ENCODE measurements at places on chromosomes 6 and 20. TPM values are rescaled to one million over a fixed set of nuclear protein-coding genes. Genes with fewer than 3 reads are reported as not detected.

GABRR1 gene
- not detected for total RNA-seq

DDX43 gene
- total RNA-seq: not detected

ENPP5 gene
- 0.24 TPM for total RNA-seq

TMEM63B gene
- 8.3 TPM for total RNA-seq

EBF4 gene
- total RNA-seq: 3.2 TPM

WFDC10B gene
- not detected for total RNA-seq

DNA sequence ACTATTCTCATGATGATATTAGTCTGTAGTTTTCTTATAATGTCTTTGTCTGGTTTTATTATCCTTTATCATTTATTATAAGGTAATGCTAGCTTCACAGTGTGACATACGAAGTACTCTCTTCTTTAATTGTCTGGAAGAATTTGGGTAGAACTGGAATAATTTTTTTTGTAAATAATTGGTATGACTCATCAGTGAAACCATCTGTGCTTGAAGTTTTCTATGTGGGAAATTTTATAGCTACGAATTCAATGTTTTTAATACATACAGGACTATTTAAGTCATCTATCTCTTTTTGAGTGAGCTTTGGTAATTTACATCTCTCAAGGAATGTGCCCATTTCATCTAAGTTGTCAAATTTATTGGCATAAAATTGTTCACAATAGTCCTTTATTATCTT lies 86.3 kb downstream of the SOD2 start:
- no peak for DNase-seq

GRCh38 chr20:60021104-60021503 lies 62.9 kb downstream of the CDH26 start:
- DNase-seq: no peak

DNA sequence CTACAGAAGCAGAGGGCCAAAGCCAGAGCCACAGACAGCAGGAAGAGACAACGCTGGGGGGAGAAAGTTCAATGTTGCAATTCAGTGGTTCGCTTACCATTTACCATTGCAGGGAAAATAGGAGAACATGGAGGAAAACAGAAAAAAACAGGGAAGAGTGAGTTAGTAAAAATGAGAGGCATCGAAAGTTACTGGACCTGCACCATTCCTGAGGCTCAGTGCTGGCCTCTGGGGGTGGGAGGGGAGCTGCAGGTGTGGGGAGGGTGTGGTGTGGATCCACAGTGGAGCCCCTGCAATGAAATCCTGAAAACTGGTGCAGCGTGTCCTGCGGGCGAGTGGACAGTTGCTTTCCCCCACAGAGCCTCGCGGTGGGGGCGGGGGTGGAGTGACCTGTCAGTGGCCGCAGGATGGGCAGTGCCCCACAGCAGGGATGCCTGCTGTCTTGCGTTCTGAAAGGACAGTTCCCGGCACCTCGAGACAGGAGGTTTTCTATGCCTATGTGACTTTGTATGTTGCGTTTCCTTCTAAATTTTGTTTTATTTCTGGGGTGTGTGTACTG lies 5.7 kb downstream of the TMEM181 start:
- DNase-seq: no peak

- DNase-seq: no peak
Observed at GRCh38 chr20:12591949-12592470, 416.8 kb upstream of the SPTLC3 start.

- DNase-seq: no peak
Observed at GRCh38 chr6:1123386-1124375, 188.2 kb upstream of the FOXQ1 start.

DNA sequence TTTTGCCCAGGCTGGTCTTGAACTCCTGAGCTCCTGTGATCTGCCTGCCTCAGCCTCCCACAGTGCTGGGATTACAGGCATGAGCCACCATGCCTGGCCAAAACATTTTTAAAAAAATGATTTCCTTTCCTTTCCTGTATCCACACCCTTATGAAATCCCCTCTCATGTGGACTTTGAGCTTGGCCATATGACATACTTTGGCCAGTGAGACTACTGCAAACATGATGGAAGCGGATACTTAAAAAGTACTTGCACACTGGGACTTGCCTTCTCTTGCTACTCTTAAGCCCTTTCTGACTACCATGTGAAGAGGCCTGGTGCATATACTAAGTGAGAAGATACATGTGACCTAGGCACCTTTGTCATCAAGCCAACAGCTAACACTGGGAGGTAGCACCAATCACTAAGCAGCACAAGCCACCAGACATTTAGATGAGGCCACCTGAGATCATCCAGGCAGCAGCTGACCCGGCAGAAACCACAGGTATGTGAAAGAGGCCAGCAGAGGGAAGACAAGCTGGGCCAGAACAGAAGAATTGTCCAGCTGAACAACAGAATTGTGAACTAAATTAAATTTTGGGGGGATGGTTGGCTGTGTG lies 78.5 kb upstream of the HDAC2 start:
- DNase-seq: no peak

GRCh38 chr20:5173751-5174150 lies 46.9 kb downstream of the CDS2 start:
- DNase-seq: no peak

DNA sequence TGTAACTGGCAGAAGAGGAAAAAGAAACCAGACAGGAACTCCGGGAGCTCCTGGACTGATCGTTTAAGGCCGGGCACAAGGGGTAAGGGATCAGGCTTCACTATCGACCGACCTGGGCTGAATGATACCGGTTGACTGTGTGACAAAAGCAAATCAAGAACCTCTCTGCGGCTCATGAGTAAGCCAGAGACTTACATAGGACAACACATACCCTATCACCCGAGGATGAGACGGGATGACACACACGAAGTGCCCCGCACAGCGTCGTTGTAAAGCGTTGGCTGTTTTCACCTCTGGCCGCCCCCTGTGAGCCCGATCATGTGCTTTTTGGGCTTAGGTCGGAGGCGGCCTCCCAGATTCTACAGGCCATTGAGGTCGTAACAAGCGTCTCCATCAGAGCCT lies 695 bp upstream of the TGIF2 start:
- peak; percentile 83 for DNase-seq

DNA sequence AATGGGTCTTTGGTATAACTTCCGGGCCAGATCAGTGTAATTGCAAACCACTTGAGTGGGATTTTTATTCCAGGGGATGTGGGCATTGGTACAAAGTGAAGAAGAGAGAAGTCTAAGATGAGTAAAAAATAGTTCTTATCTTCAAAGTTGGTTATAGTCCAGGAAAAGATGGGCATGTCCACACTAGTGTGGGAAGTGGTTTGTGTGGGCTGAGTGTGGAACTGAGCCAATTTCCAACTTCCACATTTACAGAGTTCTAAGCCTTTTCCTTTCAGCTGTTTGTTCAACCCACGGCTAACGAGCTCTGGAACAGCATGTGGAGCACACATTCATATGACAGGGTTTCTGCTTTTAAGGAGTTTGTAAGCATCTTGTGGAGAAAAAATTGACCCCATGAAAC lies 72.3 kb upstream of the IFNGR1 start:
- no peak for DNase-seq

DNA sequence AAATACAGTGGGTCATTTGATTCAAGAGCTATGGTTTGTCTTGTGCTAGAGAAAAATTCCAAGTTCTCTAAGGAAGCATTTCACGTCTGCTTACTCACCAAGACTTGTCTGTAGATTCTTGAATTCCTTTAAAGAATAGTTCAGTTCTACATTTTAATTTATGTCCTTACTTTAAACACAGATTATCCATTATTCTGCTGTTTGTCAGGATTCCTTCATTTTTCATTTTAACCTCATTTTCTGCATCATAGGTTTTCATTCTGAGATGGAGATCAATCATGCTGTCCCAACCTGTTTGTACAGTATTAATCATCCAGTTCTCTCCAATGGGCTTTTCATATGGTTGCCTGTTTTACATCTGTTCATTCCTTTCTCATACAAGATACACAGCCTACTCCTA lies 24.5 kb upstream of the POPDC3 start:
- no peak for DNase-seq

GRCh38 chr6:4774715-4775493 lies 1.3 kb upstream of the CDYL start:
- peak; percentile 10 for DNase-seq

GRCh38 chr6:159639721-159640120 lies 53.3 kb downstream of the SOD2 start:
- no peak for DNase-seq

DNA sequence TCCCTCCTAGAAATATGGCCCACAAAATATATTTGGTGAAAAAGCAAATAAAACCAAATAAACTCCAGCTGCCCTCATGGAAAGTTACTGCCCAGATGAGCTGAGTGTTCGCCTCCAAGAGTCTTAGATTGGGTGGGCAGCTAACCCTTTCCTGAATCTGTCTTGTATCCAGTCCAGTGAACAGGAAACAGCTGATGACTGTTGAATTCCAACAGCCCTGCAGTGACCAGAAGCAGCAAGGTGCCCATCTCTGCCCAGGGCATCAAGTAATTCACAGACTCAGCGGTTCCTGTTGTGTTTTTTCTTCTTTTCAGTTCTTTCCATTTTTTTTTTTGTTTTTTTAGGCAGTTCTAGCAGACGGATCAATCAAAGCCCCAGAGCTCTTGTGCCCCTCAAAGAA lies 199.2 kb downstream of the UBE3D start:
- no peak for DNase-seq

DNA sequence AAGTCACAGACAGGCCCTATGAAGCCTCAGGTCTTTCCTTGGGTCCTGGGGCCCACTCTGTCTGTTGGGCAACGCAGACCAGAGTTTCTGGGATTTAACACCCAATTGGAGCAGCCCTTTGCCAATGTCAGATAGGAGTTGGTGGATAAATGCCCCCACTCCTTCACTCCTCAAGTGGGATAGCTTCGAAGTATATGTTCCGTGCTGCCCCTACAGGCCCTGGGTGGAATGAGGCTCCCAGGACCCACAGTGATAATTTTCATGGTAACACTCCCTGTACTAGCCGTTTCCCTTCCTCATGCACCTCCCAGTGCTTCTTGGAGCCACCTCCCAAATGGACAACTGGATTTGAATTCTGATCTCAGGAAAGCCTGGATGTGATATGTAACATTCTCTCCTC lies 145.4 kb downstream of the FOXA2 start:
- no peak for DNase-seq

DNA sequence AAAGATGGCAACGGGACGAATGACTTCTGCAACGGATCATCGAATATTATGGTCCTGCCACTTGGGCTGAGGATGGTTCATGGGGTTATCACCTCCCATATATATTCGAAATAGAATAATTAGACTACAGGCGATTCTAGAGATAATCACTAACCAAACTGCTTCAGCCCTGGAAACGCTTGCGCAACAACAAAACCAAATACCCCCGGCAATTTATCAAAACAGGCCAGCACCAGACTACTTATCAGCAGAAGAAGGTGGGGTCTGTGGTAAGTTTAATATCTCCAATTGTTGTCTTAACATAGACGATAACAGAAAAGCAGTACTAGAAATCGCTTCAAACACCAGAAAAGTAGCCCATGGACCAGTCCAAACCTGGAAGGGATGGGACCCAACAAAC lies 31.0 kb upstream of the ULBP3 start:
- no peak for DNase-seq

GRCh38 chr20:33655164-33655563 lies 7.0 kb upstream of the C20orf144 start:
- DNase-seq: no peak

All from activated naive CD4-positive, alpha-beta T cell treated with anti-CD3 and anti-CD28 coated beads for 36 hours (primary cell).